ENCODE measurements at places on chromosomes 12 and 14.

DNA sequence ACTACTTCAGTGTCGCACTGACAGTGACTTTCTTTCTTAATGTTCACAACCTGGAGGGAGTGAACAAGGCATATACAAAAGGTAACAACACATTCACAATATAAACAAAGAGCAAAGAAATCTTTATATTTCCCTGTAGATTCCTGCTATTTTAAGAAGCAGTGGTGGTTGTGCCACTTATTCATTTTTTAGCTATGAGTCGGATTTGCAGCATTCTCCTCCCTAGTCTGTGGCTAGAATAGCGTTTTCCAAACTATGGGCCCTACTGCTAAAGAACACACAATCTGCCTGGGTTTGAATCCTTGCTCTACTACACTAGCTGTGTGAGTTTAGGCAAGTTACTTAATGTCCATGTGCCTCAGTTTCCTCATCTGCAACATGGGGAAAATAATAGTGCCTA, 18.6 kb upstream of the MDM1 start:
- no peak for DNase-seq

DNA sequence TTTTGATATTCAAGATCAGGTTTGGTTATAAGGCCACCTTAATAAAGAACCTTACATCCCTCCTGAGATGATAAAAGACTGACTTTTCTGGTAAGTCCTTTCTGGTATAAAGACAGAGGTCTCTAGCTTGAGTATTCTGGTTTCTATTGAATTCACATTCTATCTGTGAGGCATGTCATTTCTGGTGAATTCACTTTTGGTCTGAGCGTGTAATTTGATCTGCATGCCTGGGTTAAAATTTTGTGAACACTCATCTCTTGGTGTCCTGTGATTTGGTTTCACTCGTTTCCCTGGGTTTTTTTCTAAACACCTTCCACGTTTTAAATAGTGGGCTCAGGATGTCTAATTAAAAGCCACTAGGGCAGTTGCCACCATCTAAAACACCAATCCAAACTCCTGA, 12.2 kb downstream of the EIF5 start:
- DNase-seq: no peak

GRCh38 chr12:41504976-41505375, 316.9 kb downstream of the PDZRN4 start:
- no peak for DNase-seq

DNA sequence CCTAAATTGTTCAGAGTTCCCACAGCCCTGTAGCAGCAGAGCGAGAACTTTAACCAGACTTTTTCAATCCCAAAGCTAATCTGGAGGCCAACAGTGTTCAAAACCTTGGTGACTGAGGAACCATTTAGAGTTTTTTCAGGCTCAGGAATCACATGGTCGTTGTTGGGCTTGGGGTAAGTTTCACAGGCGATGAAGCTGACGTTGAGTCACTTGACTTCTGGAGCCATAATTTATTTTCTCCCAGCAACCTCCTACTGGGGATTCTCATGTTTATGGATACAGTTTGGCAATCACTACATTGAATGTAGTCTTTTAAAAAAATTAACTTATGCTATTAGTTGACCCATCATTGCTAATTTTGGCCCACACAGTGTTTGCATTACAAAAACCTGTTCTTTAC, 34.5 kb downstream of the SSPN start:
- no peak for DNase-seq

GRCh38 chr12:13976880-13977279, 4.5 kb downstream of the GRIN2B start:
- DNase-seq: no peak

- no peak for DNase-seq
Observed at GRCh38 chr14:93997082-93997481, at the start of gene CCDC197. Gene CCDC197 (plus strand): TSS chr14:93997301. CDS start chr14:93998132, 831 bp downstream.

DNA sequence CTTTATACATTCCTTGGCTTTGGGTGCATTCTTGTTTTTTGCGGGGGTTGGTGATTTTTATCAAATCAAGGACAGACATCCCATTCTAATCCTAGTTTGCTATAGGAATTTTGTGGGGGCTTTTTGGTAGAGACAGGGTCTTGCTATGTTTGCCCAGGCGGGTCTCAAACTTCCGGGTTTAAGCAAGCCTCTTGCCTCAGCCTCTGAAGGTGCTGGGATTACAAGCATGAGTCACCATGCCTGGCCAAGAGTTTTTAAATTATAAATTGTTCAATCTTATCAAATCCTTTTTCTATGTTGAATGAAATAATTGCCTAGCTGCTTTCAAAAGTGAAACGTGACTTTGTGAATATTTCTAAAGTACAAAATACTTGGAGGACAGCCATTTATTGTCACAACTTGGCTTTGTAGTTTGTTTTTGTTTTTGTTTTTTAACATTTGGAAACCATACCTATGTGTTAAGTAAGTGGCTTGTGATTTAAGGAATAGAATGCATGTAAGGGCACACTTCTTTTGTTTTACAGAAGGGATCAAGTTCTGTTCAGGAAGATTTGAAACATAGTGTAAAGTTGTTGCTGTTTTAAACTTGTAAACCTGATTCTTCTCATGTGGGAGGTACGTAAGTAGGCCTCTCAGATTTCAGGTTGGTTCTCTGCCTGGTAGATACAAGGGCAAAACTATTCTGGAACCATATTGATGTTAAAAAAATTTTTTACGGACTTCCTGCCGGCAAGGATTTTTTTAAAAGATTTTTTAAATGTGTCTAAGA, 13.4 kb downstream of the MARK3 start:
- no peak for DNase-seq

DNA sequence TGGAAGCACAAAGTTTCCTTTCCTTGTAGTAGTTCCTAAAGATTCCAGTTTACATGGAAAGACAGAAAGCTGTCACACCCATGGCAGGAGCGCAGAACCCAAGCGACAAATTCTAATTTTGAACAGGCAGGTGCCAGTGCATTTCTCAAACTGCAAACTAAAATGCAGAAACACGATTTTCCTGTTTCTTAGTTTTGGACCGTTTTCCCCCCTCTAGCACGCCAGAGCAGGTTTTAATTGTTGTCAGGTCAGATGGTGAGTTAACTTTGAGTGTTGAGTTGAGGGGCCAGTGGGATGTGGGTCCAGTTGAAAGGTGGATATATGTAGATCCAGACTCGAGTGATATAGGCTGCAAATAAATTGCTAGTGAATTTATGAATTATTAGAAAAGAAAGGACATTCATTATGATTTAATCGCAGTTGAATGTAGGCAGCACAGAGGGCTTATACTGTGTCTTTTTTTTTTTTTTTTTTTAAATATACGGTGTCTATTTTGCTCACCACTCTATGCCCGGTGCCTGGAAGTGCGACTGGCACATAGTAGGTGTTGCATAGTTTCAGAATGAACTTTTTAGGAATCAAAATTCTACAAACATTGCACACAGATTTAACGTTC, 909 bp upstream of the ETFBKMT start:
- no peak for DNase-seq
